Left renal pelvis (tissue), 4 donors: ENCODE measurements at places on chromosomes 1 and 21. TPM values are rescaled to one million over a fixed set of nuclear protein-coding genes. Genes with fewer than 3 reads are reported as not detected.

DNA sequence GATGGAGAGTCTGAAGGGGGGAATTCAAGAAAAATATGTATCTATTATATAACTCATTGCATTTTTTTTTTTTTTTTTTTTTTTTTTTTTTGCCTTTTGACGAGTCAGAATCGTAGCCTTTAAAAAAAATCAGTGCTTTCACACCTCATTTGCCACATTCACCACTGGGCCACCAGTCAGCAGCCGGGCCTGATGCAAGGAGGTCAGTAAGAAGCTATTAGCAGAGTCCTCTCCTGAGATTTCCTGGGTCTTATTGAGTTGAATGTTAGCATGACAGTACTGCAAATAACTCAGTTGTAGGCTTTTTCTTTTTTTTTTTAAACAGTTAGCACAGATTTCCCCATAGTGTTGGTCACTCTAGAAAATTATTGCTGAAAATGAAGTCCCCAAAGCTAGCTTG is 139.8 kb downstream of the SPATA17 start:
- no peak for DNase-seq

GRCh38 chr1:184624626-184625025 is 130.0 kb downstream of the EDEM3 start:
- no peak for DNase-seq

GRCh38 chr21:46552865-46553379 is 52.0 kb downstream of the S100B start:
- no peak for DNase-seq

- DNase-seq, result no peak
Measured at GRCh38 chr1:65606426-65606825, 186.0 kb downstream of the LEPR start.

The PYHIN1 gene
- 0.21 TPM for polyA plus RNA-seq

The SPRR2F gene
- 11.8 TPM for polyA plus RNA-seq

The MTMR11 gene
- 34.3 TPM for polyA plus RNA-seq

The CD247 gene
- 0.47 TPM for polyA plus RNA-seq
